LNCaP clone FGC (cell line): ENCODE measurements at places on chromosomes 7 and 10.

GRCh38 chr7:119472408-119473038 is 800.5 kb upstream of the KCND2 start:
- DNase-seq: peak; percentile 28

- no peak for DNase-seq
Observed at GRCh38 chr10:105029286-105029685, 388.2 kb downstream of the SORCS3 start.

DNA sequence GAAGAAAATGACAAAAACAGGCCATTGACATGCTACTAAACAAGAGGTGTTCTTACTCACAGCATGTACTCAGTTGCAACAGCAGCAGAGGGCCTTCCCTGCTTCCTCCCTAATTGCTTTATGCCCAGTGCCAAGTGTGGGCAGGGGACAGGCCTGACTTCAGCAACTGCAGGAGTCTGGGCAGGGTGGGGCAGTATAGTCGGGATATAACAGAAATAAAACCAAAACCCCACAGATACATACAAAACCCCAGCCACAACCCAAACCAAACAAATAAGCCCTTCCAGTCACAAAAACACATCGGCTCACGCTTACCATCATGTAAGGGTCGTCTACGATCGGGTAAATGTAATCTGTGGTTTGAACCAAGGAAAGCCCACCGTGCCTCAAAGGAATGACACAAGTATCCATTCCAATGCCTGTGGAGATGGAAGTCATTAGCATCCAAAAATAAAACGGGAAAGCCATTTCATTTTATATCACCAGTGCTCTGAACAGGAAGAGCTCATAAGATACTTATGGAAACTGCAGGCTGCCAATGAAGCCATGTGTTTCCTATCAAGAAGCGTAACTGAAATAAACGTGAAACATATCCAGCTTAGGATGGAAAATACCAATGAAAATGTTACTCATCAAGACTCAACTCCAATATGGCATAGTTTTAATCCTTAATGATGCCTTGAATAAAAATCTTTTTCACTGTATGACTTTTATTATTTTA is 9.5 kb downstream of the SEPHS1 start:
- DNase-seq: no peak

DNA sequence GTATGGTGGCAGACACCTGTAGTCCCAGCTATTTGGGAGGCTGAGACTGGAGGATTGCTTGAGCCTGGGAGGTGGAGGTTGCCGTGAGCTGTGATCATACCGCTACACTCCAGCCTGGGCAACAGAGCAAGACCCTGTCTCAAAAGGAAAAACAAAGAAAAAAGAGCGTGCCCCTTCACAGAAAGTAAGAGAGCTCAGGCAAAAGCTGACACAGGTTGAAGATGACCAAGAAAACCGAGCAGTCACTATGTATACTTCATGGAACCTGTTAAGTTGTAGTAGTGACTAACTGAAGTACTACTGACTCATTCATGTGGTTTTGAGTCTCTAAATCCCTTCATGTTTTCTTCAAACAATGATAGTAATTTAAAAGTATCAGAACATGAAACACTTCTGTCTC is 1.2 kb upstream of the PRRT4 start:
- DNase-seq: no peak

- no peak for DNase-seq
Observed at GRCh38 chr10:114974625-114975024, 36.6 kb downstream of the TRUB1 start.

DNA sequence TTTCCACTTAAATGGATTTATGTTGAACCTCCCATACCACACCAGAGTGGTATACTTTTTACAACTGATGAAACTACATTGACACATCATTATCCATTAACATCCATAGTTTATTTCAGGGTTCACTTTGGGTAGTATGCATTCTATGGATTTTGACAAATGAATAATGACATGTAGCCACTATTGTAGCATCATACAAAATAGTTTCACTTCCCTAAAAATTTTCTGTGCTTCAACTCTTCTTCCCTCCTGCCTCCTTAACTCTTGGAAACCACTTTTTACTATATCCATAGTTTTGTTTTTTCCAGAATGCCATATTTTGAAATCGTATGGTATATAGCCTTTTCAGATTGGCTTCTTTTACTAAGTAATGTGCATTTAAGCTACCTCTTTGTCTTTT is 199.5 kb upstream of the TMEM196 start:
- DNase-seq: no peak

- no peak for DNase-seq
Observed at GRCh38 chr10:110498087-110498981, 627 bp downstream of the DUSP5 start.

DNA sequence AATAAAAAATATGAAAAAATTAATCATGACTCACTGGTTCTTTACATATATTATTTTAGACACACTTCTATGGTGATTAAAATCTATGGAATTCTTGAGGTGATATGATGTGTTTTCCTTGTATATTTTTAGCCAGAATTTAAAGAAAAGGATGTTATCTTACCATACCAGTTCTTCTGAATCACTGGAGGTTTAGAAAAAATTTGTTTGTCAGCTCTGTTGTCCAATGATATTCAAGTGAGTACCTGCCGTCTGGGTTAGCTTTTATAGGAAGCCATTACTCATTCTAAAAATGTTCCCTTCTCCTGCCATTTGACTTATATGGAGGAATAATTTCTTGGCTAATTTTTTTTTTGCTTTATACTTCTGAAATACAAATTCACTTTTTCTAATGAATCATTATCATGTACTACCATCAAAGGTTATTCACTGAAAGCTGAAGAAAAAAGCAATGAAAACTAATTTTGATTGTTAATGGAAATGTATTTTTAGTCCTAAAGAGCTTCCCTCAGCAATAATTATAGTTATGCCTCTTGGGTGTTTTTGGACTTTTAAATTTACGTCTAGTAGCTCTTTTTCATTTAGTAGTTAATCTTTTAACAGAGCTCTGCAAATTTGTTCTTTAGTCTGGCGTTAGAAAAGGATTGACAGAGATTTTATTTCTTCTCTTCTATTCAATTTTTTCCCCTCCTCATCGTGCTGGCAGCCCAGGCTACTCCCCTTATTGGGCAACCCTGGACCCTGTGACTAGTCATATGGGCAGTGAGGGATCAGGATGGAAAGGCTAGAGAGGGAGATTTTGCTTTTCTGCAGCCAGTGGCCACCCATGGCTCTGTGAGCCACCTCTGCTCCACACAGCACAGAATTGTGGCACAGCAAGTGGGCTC is 434.2 kb downstream of the LRMDA start:
- no peak for DNase-seq

GRCh38 chr10:13700473-13701144 is 113.8 kb downstream of the PRPF18 start:
- no peak for DNase-seq

DNA sequence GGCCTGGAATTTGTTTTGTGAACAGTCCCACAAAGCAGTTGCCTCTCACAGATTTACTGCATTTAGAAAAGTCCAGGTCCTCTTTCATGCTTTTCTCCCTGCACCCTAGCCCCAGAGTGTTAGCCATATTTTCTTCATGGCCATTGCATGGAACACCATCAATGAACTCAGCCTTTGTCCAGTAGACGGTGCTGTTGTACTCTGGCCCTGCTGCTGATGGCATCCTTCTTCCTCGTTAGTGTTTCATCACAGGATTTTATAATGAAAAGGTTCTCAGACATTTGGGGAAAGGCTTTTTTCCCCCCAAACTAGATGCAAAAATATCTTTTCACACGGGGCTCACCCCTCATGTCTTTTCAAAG is 93.0 kb upstream of the SLC25A13 start:
- peak; percentile 33 for DNase-seq

- DNase-seq: peak; percentile 17
Observed at GRCh38 chr7:120110169-120110568, 162.8 kb upstream of the KCND2 start.

GRCh38 chr10:34251177-34251576 is 563.9 kb downstream of the PARD3 start:
- no peak for DNase-seq

GRCh38 chr7:139640681-139641080 is 117.2 kb downstream of the CLEC2L start:
- DNase-seq: no peak

DNA sequence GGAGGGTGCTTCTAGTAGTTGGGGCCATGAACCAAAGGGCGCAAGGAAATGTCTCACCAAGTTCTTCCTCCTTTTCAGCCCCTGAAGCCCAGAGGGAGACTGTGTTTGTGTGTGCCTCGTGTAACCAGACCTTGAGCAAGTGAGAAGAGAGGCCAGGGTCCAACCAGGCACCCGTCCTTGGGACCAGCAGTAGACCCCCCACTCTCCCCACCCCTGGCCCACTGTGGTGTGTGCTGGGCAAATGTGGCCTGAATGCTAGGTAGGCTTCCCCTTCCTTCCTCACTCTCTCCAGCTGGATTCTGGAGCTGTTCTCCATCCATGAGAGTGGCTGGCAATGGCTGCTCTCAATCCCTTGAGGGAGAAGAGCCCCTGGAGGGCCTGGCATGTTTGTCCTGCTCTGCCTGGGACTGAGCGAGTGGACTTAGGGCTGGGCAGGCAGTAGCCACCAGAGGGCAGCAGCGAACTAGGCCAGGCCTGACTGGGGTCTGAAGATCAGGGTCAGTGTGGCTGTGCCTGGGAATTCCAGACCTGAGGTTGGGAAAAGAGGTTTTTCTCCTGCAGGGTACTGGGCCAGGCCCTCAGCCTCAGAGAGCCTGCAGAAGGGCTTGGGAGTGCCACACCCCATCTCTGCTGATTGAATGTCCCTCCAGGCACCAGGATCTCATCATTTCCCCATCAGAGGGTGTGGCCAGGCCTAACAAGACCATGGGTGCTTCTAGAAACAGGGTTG is 12.5 kb downstream of the SFRP5 start:
- no peak for DNase-seq

DNA sequence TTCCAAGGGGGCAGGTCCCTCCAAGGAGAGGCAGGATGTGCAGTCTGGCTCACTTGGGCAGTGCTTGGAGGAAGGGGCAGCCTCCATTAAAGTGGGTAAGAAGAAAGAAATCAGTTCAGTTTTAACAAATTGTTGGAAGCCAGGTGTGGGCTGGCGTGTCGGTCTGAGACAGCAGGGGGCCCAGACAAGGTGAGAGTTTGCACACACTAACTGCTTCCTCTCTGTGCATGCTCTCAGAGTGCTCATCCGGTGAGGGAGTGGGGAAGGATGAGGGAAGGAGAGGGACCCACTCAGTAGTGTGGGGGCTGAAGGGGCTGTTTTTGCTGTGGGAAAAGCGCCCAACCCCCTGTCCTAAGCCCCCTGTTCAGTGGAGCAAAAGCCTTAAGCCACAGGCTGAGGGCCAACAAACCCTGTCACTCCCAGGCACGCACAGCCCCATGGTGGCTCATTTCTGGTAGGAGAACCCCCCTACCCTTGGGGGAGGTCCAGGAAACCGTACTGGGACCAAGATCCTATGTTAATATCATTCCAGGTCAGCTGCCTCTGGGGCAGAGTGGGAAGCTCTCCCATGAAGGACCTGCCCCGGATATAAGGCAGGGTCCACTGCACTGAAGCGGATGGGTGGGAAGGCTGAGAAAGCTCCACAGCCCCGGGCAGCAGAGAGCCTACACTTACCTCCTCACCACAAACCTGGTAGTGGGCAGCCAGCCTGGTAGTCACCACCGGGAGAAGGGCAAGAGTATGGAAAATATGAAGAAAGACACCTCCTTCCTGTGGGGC is 5.1 kb upstream of the PCBD1 start:
- no peak for DNase-seq

GRCh38 chr10:110918643-110919348 is at the start of gene BBIP1:
BBIP1 (minus strand) TSS chr10:110919180; CDS start chr10:110918157, 1,023 bp downstream.
- peak; percentile 99 for DNase-seq

GRCh38 chr7:101630591-101630990 is 1.5 kb upstream of the MYL10 start:
- no peak for DNase-seq

- no peak for DNase-seq
Observed at GRCh38 chr7:99270702-99271101, 1.9 kb upstream of the MYH16 start.

DNA sequence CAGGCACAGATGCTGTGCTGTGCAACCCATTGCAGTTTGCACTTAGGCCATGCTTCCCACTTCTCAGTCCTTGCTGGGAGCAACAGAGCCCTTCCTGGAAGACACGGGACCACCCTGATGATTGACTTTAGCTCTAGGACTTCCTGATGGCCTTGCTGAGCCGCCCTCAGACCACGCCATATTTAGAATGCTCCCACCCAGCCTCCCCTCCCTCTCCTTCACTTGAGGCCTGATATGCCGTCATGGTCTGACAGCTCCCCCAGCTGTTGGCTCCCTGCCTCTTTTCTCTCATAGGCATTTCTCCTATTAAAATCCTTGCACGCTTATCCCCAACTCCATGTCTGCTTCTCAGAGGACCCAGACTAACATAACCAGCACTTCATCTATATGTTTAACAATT is 29.4 kb upstream of the GATAD1 start:
- no peak for DNase-seq

DNA sequence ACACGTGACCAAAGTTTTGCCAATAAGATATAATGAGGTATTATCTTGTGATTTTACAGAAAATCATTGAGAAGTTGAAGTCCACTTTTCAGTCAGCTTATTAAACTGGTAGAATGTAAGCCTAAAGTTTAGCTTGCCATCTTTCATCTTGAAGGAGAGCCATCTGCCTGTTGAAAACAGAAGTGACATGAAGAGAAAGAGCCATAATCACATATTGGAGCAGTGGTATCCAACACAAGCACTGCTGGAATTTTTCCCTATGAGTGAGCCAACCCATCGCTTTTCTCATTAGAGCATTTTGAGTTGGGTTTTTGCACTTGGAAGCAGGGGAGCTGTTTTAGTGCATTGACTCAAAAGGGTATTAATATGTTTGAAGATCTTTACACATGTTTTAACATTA is 117.6 kb upstream of the FERD3L start:
- no peak for DNase-seq

GRCh38 chr7:101195884-101196283 is 5.0 kb downstream of the MOGAT3 start:
- no peak for DNase-seq

- DNase-seq: no peak
Observed at GRCh38 chr10:13100349-13101294, 659 bp downstream of the OPTN start.

GRCh38 chr10:125057158-125058001 is 103.0 kb downstream of the CTBP2 start:
- DNase-seq: no peak

DNA sequence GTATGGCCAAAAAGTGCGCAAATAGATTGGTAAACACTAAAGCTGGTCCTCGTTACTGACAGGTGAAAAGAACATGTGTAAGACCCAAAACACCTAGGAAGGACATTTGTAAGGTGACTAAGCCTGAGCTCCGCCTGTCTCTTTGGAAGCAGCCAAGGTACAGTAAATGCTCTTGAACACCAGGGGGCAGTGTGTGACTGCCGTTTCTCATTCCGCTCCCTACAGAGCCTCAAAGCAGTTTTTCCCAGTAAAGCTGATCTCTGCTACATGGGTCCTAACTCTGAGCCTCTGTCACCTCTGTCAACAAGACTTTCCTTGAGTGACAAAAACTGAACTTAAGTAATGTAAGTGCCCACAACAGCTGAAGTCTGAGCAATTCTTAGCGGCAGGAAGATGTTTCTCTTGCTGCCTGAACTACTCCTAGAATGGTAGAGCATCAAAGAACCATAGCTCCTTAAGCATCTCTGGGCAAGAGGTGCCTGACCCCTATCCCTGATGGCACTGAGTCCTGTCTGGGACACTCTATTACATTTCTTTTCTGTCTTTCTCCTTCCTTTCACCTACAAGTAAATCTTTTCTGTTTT is 238.0 kb upstream of the INHBA start:
- DNase-seq: peak; percentile 35
